Inflammatory macrophage (primary cell): ENCODE measurements at places on chromosomes 7 and 10.

DNA sequence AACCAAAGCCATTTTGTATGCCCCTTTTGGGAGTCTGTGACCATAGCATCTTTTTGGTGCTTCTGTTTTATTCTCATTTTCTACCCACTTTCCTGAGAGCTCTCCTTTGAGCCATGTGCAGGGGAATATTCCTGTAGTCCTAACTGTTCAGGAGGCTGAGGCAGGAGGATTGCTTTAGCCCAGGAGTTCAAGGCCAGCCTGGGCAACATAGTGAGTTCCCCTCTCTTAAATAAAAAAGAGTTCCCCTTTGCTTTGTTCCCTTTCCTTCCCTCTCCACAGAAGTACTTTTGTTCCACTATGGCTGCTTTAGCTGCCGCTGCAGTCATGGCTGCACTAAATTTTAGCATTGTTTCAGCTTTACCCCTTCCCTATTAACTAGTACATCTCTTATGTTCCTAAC, 85.9 kb downstream of the BTAF1 start:
- no peak for DNase-seq

GRCh38 chr10:77195101-77195500, 442.5 kb downstream of the KCNMA1 start:
- DNase-seq, result no peak

- peak; percentile 83 for DNase-seq
Measured at GRCh38 chr10:58723966-58724365, 211.3 kb downstream of the BICC1 start.

DNA sequence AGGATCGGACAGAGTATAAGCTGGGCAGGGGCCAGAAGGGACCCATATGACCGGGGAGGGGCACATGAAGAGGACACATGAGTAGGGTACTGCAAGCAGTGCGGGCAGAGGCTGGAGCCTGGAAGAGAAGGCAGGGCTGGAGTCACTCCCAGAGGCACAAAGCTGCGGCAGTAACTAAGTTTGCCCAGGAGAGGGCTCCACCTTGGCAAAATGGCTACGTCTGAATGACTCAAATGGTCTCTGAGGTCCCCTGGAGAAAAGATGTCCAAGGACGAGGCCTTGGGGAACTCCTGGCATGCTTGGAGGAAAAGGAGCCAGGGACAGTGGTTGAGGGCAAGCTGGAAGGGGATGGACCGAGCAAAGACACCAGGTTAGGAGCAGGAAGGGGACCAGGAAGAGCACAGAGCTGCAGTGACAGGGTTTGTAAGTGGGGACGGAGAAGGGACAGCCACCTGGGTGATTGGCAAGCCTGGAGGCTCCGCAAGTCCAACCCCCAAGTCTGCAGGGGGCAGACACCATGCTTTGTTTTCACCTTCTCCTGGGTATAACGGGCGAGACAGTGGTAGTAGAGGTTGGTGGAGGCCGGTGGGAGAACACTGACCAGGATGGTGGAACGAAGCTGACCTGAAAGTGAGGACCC, 43.1 kb upstream of the LBX1 start:
- peak; percentile 66 for DNase-seq

- peak; percentile 5 for DNase-seq
Measured at GRCh38 chr10:110803239-110803749, 68.4 kb upstream of the PDCD4 start.

DNA sequence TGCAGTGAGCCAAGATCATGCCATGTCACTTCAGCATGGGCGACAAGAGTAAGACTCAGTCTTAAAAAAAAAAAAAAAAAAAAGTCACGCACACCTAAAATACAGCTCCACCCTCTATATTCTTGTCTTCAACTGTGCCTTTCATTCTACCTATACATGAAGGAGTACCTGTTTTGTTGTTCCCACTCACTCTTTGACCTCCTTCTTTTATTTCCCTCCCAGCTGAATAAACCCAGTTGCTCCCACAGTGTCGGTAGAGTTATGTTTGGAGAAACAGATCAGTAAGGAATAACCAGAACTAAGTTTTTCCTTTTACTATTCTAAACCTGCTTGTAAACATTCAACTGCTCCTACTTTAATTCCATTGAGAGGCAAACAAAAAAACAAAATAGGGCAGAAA, 50.3 kb downstream of the IDE start:
- DNase-seq, result no peak

GRCh38 chr10:110504111-110504735, 6.5 kb downstream of the DUSP5 start:
- peak; percentile 94 for DNase-seq

DNA sequence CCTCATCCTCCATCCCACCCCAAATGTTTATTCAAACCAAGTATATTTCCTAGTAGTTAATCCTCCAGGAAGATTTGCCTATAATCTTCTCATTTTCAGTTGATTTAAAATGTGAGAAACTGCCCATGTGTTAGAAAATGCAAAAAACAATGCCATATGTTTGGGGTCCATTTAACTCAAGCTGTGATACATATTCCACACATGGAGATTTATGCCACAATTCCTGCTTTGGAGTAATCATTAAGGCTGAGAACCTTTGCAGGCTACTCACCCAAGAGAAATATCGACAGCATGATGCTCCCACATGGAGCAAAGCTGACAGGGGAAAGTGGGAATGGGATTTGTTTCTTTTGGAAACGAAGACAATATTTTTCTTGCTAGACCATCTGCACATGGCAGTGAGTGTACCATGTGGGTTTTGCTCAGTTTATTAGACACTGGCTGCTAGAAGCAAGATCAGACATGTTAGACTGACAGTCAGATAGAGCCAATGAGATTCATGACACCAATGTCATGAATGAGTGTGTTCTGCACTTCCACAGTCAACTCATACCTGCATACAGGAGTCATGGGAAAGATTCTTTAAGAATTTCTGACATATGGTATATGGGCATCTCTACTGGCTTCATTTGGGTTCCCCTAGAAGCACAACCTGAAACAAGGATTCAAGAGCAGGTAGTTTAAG, 3.4 kb upstream of the GRM8 start:
- no peak for DNase-seq

GRCh38 chr10:88149906-88150305, 286.5 kb downstream of the PTEN start:
- no peak for DNase-seq

DNA sequence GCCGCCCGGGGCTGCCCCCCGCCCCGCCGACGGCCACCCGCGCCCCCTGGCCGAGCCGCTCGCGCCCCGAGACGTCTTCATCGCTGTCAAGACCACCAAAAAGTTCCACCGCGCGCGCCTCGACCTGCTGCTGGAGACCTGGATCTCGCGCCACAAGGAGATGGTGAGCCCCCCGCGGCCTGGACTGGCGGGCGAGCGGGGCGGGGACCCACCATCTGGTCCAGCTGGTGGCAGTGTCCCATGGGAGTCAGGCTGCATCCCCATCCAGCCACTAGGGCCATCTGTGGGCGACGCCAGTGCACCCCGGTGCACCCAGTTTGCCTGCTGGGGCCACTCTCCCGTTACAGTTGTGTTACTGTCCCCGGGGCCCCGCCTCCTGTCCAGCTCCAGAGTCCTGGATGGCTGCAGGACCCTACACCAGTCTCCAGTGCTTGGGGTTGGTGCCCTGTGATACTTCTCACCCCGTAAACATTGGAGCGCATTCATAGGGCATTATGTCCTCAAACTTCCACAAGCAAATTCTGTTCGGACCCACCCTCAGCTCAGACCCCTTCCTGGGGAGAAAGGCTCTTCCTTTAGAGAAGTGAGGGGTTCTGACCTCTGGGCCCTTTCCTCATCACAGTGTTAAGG, 672 bp downstream of the LFNG start:
- DNase-seq, result peak; percentile 62

DNA sequence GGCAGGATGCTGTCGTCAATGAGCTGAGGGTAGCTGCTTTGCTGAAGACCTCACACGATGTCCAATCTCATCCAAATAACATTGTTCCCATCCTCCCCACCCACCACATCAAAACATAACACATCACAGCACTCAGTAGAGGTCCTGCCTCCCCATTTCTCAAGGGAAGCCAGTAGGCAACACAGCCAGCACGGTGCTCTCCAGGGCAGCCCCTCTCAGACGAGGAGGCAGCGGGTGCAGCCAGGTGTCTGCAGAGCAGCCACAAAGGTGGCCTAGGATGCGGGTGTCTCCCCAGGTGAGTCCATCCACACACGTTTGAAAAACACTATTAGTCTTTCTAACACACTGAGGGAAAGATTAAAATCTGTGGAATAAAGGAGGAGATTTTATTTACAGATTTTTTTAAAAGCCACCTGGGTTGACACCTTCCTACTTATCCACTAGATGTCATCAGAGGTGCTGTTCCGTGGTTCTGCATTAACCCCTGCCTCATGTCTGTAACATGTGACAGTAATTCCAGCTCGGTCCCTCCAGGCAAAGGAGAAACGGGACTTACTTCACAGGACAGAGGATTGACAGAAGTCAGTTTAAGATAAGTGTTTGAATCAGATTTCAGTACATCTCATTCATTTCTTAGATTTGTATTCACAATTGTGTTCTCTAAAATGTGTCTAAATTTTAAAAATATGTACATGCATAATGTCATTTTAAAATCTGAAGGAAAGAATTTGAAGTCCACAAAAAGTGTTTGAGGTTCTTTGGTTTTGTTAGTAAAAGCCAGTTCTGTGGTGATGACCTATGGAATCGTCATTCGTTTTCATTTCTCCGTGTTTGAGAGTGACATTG, 68.0 kb downstream of the LANCL2 start:
- no peak for DNase-seq

DNA sequence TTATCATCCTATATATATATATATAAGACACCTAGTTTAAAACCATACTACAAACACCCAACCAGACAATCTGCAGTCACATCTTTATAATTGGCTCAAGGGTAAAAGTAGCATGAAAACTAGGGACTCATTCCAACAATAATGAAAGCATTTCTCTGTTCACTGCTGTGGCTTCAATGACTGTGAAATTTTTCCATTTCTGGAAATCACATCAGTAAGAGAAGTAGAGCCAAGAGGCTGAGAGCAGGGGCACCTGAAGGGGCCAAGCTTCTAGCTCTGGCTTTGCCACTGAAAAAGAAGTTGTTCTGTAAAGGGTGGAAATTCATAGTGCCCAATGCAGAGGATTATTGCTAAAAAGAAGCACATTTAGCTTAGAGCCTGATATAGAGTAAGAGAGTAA, 158.6 kb upstream of the GLI3 start:
- no peak for DNase-seq

GRCh38 chr10:98097616-98098015, 36.8 kb upstream of the R3HCC1L start:
- DNase-seq, result no peak

DNA sequence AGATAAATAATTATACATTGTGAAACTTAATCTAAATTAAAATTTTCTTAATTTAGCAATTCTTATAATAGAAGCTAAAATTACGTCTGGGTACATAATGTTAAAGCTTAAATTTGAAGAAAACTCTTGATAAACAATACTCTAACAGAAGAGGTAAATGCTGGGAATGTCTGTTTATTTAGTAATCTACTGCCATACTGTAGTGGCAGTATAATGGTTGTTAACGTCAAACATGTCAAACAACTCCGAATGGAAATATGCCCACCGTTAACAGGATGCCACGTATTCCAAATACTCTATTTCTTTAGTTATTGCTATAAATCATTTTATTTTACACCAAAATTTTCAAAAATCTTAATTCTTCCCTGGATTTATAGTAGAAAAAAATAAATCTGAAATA, 40.0 kb upstream of the PTPN12 start:
- no peak for DNase-seq

DNA sequence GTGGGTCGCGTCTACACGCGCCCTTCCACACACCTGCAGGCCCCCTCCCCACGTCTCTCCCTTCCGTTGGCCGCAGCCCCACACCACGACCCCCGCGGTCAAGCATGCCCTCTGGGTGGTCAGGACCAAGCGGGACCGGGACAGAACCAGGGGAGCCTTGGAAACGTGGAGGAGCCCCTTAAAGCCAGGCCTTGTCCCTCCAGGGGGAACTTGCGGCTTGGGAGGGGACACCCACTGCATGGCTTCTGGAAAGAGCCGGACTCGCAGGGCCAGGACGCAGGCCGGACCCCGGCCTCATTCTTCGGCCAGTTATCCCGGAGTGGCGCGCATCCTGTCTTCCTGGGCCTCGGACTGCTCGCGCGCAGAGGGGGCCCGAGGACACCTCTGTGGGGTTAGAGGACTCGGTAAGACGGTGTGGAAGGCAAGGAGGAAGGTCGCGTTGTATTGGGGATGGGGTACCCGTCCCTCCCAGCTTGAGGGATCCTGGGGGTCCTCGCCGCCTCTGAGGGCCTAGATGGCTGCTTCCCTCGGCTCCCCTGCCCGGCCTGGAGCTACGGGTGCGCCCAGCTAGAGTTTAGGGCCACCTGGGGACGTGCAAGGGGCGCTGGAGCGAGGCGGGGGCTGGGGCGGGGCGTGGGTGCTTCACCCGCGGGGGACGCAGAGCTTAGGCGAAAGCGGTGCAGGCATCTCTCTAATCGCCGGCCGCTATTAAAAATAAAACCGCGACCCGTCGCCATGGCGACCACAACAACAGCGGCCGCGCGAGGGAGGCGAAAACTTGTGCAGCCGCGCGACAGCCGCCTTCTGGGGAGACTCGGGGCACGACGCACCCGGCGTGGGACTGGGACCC, 1.8 kb upstream of the PDGFA start:
- DNase-seq, result no peak

- DNase-seq, result no peak
Measured at GRCh38 chr10:4810092-4810491, 15.9 kb upstream of the AKR1E2 start.

DNA sequence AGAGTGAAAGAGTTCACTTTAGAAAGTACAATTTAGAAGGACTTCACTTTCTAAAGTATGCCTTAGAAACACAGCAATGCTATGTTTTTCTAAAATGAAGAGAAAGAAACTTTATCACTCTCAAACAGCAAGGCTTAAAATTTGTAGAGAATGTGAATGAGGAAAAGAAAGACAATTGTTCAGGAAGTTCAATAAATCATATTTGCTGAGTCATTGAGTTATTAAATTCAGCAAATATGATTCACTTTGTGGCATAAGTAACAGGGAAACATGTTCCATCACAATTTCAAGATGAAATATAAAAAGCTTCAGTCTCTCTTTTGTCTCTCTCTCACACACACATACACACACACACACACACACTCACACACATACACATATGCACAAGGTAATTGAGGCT, 187.9 kb downstream of the PCDH15 start:
- no peak for DNase-seq

- no peak for DNase-seq
Measured at GRCh38 chr7:41874201-41874785, 171.4 kb upstream of the INHBA start.

- DNase-seq, result no peak
Measured at GRCh38 chr10:59133841-59134593, 42.4 kb upstream of the PHYHIPL start.

- DNase-seq, result no peak
Measured at GRCh38 chr7:130875265-130875741, 141.3 kb upstream of the KLF14 start.

- no peak for DNase-seq
Measured at GRCh38 chr7:711093-711921, 15.2 kb upstream of the DNAAF5 start.

- DNase-seq, result no peak
Measured at GRCh38 chr10:108956149-108956548, 967.2 kb downstream of the XPNPEP1 start.
